ENCODE measurements at places on chromosomes 3 and 15.

GRCh38 chr3:135084405-135084804, 289.3 kb downstream of the EPHB1 start:
- H3K4me3 ChIP-seq: no peak overlapping the region
- H3K27ac ChIP-seq: no peak overlapping the region
- DNase-seq: no peak
- no peaks in the 10 kb centered on the region for H3K27me3 ChIP-seq

GRCh38 chr3:140821493-140821892, 120.1 kb upstream of the SLC25A36 start:
- no peaks in the 10 kb centered on the region for H3K27me3 ChIP-seq
- no peak overlapping the region for H3K4me3 ChIP-seq
- DNase-seq: no peak
- H3K27ac ChIP-seq: no peak overlapping the region

- no peak for DNase-seq
- no peaks in the 10 kb centered on the region for H3K36me3 ChIP-seq
- H3K27me3 ChIP-seq: no peaks in the 10 kb centered on the region
- H3K27ac ChIP-seq: peak overlapping the region; percentile 57
Observed at GRCh38 chr3:177693616-177694264, 496.5 kb upstream of the TBL1XR1 start.

DNA sequence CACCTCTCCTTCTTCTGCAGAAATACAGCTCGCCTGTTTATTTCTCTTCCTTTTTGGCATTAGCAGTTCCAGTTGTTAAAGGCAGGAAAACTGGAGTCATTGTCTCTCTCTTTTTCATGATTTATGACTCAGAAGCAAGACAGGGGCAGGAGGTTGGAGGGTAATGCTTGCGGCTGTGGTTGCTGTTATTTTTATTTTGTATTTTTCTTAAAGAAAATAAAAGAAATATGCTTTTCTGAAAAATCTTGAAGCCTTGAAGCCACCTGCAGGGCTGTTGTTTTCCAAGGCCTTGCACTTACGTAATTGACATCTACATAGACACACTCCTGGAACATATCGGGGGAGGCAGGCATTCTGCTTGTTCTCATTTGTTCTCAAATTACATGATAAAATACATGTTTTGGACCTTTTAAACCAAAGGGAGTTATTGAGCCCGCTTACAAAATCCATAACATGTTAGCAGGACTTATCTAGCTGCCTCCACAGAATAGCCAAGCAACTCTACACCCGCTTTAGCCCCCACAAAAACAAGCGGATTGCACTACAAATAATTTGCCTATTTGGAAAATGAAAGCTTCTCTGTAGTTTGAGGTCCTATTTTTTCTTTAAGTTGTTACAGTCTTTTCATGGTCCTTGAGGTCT, 1004.6 kb upstream of the NR2F2 start:
- H3K4me3 ChIP-seq: no peak overlapping the region
- no peak for DNase-seq
- peak overlapping the region; percentile 78 for H3K27ac ChIP-seq
- H3K36me3 ChIP-seq: no peaks in the 10 kb centered on the region
- H3K27me3 ChIP-seq: peaks cover 9% of the 10 kb centered on the region

DNA sequence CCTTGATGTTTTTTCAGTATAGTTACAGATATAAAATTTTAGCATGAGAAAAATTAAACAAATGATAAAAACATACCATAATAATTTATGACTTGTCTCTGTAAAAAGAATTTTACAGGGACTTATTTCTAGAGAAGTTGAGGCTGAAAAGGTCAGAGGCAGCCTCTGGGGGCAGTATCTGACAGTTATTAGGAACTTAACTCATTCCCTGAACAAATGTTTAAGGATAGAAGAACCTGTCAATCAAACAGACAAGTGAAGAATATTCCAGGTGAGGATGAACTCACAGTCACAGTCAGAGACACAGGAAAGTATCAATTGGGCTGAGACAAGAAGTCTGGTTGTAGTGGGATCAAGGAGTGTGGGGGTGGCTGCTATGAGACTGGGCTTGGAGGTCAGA, 7.3 kb downstream of the MYLK start:
- peaks cover 2% of the 10 kb centered on the region for H3K27me3 ChIP-seq
- no peaks in the 10 kb centered on the region for H3K36me3 ChIP-seq
- H3K4me1 ChIP-seq: no peaks in the 10 kb centered on the region
- H3K27ac ChIP-seq: no peak overlapping the region
- no peak for DNase-seq

DNA sequence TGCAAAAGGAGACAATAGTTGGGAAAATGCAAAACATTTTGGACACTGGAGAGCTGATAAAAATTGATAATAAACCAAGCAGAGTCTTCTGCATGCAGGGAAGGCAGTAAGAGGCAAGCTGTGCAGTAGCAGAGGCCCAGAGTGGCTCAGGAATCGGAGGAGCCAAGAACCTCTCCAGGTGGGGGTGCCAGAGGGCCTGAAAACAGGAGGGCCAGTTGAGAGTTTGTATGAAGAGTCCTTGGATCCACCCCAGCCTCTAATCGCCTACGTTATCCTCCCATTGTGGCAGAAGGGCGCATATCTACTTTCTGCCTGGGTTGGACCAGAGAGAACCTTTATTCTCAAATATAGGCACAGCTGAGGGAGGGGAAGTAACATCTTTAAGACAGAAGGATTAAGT, 48.9 kb upstream of the RBP1 start:
- DNase-seq: peak; percentile 20
- no peak overlapping the region for H3K27ac ChIP-seq
- H3K4me1 ChIP-seq: no peaks in the 10 kb centered on the region
- H3K27me3 ChIP-seq: no peaks in the 10 kb centered on the region

- no peaks in the 10 kb centered on the region for H3K36me3 ChIP-seq
- no peak overlapping the region for H3K4me3 ChIP-seq
- H3K27me3 ChIP-seq: peaks cover 4% of the 10 kb centered on the region
- peaks cover 5% of the 10 kb centered on the region for H3K4me1 ChIP-seq
- no peak overlapping the region for H3K27ac ChIP-seq
- no peak for DNase-seq
Observed at GRCh38 chr3:72162649-72163184, 377.8 kb upstream of the PROK2 start.

GRCh38 chr15:42490671-42491538, at the start of gene ZNF106:
ZNF106 (minus strand) TSS chr15:42491141; CDS start chr15:42472289, 18,852 bp downstream.
- no peaks in the 10 kb centered on the region for H3K27me3 ChIP-seq
- H3K36me3 ChIP-seq: no peaks in the 10 kb centered on the region
- H3K4me1 ChIP-seq: peaks cover 44% of the 10 kb centered on the region
- peak within 1 kb of the TSS; percentile 85 for H3K4me3 ChIP-seq
- peak within 1 kb of the TSS; percentile 87 for H3K27ac ChIP-seq

GRCh38 chr3:42876940-42877720, 1.5 kb upstream of the CYP8B1 start:
- no peak for DNase-seq
- H3K4me3 ChIP-seq: no peak overlapping the region
- H3K27me3 ChIP-seq: no peaks in the 10 kb centered on the region
- peaks cover 5% of the 10 kb centered on the region for H3K4me1 ChIP-seq
- no peaks in the 10 kb centered on the region for H3K36me3 ChIP-seq
- no peak overlapping the region for H3K27ac ChIP-seq

- H3K4me1 ChIP-seq: no peaks in the 10 kb centered on the region
- peak overlapping the region; percentile 39 for H3K27ac ChIP-seq
- H3K36me3 ChIP-seq: no peaks in the 10 kb centered on the region
Observed at GRCh38 chr3:69058180-69058946, 6.2 kb upstream of the TMF1 start.

- DNase-seq: no peak
- H3K4me3 ChIP-seq: no peak overlapping the region
- H3K27me3 ChIP-seq: no peaks in the 10 kb centered on the region
- peaks cover 26% of the 10 kb centered on the region for H3K4me1 ChIP-seq
- H3K27ac ChIP-seq: no peak overlapping the region
Observed at GRCh38 chr3:27594096-27594690, 110.0 kb upstream of the SLC4A7 start.

DNA sequence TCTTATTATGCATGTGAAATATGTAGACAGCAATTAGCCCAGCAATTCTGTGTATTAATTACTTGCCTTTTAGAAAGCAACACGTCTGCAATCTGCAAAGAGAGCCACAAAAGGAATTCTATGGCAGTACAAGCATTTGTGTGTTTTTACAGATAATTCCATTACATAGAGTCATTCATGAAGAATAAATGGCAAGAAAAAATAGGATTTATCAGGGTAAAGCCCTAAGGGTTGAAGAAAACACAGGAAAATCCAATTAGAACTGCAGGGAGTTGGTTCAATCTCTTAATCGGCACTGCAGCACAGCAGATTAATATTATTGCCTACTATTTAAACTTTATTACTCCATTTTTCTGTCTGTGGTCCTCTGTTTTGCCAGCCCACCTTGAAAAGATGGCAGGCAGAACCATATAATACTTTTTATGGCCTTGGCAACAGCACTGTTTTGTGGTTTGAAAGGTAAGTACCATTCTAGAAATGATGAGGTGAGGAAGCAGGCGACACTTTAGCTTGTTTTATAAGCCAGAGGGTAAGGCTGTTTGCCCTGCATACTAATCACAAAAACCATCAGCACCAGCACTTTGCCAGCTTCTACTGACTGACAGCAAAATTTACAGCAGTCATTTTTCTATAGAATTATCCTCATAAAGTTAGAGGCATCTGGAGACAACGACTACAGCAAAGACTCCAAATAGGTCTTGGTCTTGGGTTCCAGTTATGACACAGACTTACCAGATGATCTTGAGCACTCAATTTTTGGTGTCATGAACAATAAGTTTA, 638.2 kb upstream of the NAALADL2 start:
- H3K27ac ChIP-seq: no peak overlapping the region
- H3K4me3 ChIP-seq: no peak overlapping the region
- H3K4me1 ChIP-seq: no peaks in the 10 kb centered on the region
- H3K27me3 ChIP-seq: no peaks in the 10 kb centered on the region
- DNase-seq: no peak
- H3K36me3 ChIP-seq: no peaks in the 10 kb centered on the region

GRCh38 chr3:194058753-194059152, 77.2 kb upstream of the HES1 start:
- H3K4me1 ChIP-seq: peaks cover 11% of the 10 kb centered on the region
- no peak overlapping the region for H3K4me3 ChIP-seq
- H3K27ac ChIP-seq: no peak overlapping the region
- no peaks in the 10 kb centered on the region for H3K36me3 ChIP-seq

- H3K4me3 ChIP-seq: no peak overlapping the region
- DNase-seq: no peak
- H3K36me3 ChIP-seq: no peaks in the 10 kb centered on the region
- no peaks in the 10 kb centered on the region for H3K4me1 ChIP-seq
- no peaks in the 10 kb centered on the region for H3K27me3 ChIP-seq
Observed at GRCh38 chr3:100781301-100781700, 72.0 kb downstream of the TFG start.

- H3K36me3 ChIP-seq: no peaks in the 10 kb centered on the region
- peaks cover 70% of the 10 kb centered on the region for H3K4me1 ChIP-seq
- H3K4me3 ChIP-seq: peak overlapping the region; percentile 44
- no peaks in the 10 kb centered on the region for H3K27me3 ChIP-seq
- no peak for DNase-seq
- H3K27ac ChIP-seq: peak overlapping the region; percentile 97
Observed at GRCh38 chr3:71061581-71061980, 521.9 kb downstream of the FOXP1 start.

GRCh38 chr3:163364717-163365116, 1713.6 kb downstream of the SI start:
- H3K4me3 ChIP-seq: no peak overlapping the region
- no peaks in the 10 kb centered on the region for H3K27me3 ChIP-seq
- DNase-seq: no peak
- H3K27ac ChIP-seq: no peak overlapping the region
- H3K36me3 ChIP-seq: no peaks in the 10 kb centered on the region

DNA sequence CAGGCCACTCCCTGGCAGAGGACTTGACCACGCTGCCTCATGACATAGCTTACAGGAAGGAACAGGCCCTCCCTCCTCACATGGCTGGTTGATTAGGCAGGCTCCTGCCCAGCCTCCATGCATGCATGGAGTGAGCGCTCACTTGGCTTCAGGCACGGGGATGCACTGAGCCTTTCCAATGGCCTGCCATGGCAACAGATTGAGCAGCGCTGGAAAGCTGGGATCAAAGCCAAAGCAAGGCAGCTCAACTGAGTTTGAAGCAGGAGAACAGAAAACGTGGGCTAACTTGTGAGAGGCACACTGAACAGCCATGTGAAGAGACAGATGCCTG, 5.9 kb upstream of the GRAMD2A start:
- DNase-seq: peak; percentile 67
- H3K36me3 ChIP-seq: peaks cover 16% of the 10 kb centered on the region
- H3K27me3 ChIP-seq: no peaks in the 10 kb centered on the region
- H3K27ac ChIP-seq: peak overlapping the region; percentile 22

DNA sequence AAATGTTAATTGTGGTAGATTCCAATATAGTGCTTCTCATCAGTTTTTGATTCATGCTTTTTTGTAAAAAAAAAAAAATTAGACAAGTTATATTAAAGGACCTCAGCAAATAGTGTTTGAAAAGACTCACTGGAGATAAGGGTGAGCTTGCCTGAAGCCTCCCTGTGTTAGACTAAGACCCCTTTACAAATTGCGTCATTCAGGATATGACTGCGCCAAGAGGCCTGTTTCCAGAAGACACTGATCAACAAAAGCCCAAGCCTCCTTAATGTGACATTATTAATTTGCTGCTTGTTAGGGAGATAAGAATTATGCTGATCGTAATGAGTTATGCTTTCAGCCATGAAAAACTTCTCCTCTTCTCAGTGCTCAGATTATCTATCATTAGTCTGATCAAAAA, 13.0 kb upstream of the DNAJC13 start:
- no peak for DNase-seq
- no peak overlapping the region for H3K4me3 ChIP-seq
- H3K27ac ChIP-seq: no peak overlapping the region
- H3K36me3 ChIP-seq: no peaks in the 10 kb centered on the region

DNA sequence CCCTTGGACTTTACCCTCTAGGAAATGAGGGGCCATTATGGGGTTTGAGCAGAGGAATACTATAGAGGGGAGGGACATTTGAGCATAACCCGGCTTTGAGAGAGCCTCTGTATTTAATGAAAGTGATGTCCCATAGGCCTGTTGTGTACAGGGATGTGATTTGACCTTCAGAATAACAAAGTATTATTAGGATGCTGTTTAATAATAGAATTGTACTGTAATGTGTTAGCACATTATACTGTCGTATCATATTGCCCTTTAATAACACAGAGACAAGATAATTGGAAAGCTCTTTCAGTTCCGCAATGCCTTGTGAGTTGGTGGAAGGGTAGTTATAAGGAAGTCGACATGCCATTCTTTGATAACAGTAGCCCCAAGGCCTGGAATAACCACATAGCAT, 328.3 kb downstream of the RYR3 start:
- peaks cover 22% of the 10 kb centered on the region for H3K27me3 ChIP-seq
- H3K4me1 ChIP-seq: no peaks in the 10 kb centered on the region
- no peak for DNase-seq

DNA sequence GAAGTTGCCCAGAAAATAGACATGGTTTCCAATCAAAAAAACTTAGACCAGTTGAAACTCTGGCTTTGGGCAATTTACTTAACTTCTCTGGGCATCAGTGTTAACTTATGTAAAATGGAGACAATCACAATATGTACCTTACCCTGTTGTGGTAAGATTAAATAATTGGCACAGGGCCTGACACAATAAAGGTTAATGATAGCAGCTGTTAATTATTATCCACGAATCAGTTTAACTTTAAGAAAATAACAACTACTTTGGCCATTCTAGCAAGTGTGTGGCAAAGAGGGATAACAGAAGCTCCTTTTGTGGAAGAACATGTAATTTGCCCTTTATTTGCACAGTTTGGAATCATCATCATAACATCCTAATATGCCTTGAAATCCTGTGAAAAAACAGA, 787.6 kb downstream of the FHIT start:
- H3K27me3 ChIP-seq: no peaks in the 10 kb centered on the region
- H3K27ac ChIP-seq: no peak overlapping the region

GRCh38 chr3:170429050-170429449, 10.4 kb downstream of the CLDN11 start:
- H3K36me3 ChIP-seq: no peaks in the 10 kb centered on the region
- H3K4me1 ChIP-seq: no peaks in the 10 kb centered on the region
- no peaks in the 10 kb centered on the region for H3K27me3 ChIP-seq
- no peak overlapping the region for H3K27ac ChIP-seq
